ENCODE measurements at places on chromosomes 1 and 21. TPM values are rescaled to one million over a fixed set of nuclear protein-coding genes. Genes with fewer than 3 reads are reported as not detected.

The MAP3K21 gene
- 2.9 TPM for total RNA-seq

GRCh38 chr1:41767534-41768525, 150.9 kb downstream of the HIVEP3 start:
- no peak overlapping the region for H3K27ac ChIP-seq
- H3K4me3 ChIP-seq, result no peak overlapping the region
- H3K27me3 ChIP-seq, result no peaks in the 10 kb centered on the region
- no peaks in the 10 kb centered on the region for H3K36me3 ChIP-seq
- no peak for DNase-seq
- no peaks in the 10 kb centered on the region for H3K4me1 ChIP-seq

DNA sequence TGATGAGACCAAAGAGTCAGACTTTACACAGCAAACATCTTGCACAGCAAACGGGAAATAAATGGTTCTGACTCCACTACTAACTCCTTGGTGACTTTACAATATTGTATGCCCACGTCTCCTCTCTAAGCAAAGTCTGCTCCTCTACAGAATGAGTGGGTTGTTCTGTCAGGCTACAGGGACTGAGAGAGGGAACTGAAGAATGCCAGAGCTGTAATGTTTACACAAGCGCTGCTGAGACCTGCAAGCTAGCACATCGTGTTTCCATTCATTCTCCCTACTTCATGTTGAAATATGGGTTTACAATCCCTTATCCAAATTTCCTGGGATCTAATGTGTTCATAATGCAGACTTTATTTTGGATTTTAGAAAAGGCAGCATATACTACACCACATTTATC, 15.9 kb downstream of the DAB1 start:
- no peaks in the 10 kb centered on the region for H3K27me3 ChIP-seq
- H3K4me1 ChIP-seq, result no peaks in the 10 kb centered on the region
- DNase-seq, result no peak
- H3K27ac ChIP-seq, result no peak overlapping the region

DNA sequence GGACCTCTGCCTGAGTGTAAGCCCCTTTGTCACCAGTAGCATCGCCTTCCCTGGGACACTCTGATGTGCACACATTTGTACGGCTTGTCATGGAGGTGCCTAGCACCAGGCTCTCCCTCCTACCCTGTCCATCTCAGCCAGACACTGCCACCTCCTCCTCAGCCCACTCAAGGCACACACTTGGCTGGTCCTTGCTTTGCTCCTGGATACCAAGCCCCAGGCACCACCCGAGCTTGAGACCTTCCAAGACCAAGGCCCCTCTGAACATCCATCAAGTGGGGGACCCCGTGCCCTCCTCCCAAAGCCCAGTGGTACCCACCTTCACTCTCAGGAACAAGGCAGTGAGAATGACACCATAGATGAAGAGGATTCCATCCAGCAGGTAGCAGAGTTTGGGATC, 78.0 kb downstream of the CD247 start:
- no peak for DNase-seq
- no peak overlapping the region for H3K4me3 ChIP-seq
- H3K36me3 ChIP-seq, result no peaks in the 10 kb centered on the region
- H3K27ac ChIP-seq, result no peak overlapping the region
- no peaks in the 10 kb centered on the region for H3K27me3 ChIP-seq

Data from adrenal gland (tissue), 19 donors.